ENCODE measurements at places on chromosomes 7 and 10.

DNA sequence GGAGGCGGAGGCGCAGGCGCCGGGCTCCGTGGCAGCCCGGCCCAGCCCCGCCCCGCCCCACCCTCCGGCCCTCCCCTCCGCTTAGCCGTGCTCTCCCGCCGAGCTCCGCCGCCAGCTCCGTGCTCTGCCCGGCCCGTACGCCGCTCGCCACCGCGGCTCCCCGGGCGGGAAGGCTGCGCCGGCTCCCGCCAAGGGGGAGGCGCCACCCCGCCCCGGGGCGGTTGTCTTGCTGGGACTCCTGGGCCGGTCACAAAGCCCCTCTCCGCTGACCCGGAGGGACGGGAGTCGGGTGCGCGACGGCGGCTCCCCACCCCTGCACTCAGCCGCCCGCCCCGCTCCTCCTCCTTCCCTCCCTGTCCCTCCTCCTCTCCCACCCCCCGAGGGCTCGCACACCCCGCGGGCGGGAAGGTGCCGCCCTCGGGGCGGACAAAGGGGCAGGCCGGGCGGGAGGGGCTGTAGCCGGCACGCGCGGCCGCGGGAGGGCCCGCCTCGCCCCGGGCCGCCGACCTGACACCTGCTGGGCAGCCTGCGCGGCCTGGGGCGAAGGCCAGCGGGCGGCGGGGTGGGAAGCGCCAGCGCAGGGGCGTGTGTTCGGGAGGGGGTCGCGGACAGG, 11.5 kb upstream of the SP8 start:
- DNase-seq, result peak; percentile 61

GRCh38 chr10:127135844-127136577, 60.4 kb downstream of the INSYN2A start:
- DNase-seq, result no peak

DNA sequence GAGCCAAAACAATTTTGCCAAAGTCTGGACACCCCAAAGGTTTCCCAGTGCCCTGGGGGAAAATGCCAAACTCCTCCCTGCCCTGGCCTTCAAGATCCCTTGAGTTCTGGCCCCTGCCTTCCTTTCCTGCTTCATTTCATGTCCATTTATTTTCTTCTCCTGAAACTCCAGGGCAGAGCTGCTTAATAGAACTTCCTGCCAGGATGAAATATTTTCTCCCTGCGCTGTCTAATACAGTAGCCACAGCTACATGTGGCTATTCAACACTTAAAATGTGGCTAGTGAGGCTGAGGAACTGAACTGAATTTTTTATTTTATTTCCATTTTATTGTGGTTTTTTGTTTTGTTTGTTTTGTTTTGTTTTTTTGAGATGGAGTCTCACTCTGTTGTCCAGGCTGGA, 49.6 kb downstream of the COL13A1 start:
- no peak for DNase-seq

GRCh38 chr7:81162771-81163525, 244.1 kb upstream of the SEMA3C start:
- no peak for DNase-seq

- DNase-seq, result peak; percentile 55
Observed at GRCh38 chr10:17616403-17617030, 657 bp downstream of the HACD1 start.

- no peak for DNase-seq
Observed at GRCh38 chr10:5040010-5040673, 36.5 kb upstream of the AKR1C2 start.
